ENCODE measurements at places on chromosomes 6 and 20.

DNA sequence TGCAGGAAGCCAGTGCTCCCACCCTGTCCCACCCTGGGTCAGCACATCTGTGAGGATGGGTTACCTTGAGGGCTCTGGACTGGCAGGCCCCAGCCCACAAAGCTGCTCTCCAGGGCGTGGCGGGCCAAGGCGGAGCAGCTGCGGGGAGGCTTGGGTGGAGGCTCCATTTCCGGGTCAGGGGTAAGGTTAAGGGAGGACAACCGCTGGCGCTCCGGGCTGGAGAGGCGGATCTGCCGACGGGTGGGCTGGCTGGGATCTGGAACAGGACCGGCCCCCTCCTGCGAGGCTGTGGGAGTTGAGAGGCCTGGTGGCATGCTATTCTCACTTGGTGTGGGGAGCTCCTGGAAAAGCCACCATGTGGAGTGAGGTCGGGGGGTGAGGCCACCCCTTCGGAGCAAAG lies 5.5 kb downstream of the SMPD2 start:
- DNase-seq = no peak

DNA sequence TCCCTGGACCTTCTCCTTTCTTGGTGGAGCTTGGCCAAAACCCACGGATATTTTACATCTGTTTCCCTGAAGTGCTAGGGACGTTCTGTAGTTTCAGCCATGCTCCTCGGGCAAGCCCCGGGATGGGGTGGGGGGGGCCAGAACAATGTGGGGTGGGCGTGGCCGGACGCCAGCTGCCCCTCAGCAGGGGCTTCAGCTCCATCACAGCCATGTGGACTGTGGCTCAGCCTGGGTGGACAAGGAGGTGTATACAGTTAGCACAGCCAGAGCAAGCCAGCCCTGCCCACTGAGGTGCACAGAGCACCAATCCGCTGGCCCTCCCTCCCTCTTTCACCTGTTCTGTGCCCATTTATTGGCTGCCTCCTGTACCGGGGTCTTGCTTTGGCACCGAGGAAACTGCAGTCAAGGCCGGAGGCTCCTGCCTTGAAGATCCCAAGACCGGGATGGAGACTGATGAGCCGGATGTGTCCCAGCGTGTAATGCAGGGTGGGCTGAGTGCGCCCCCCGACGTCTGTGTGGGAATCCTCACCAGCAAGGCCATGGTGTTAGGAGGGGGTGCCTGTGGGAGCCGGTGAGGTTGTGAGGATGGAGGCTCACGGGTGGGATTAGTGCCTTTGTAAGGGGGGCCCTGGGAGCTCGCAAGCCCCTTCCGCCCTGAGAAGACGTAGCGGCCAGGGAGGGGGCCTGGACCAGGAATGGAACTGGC lies 28.0 kb downstream of the FRMD1 start:
- peak; percentile 31 for DNase-seq

GRCh38 chr6:119575721-119576120 lies 226.2 kb upstream of the MAN1A1 start:
- DNase-seq = peak; percentile 82

GRCh38 chr20:51431321-51431720 lies 111.2 kb downstream of the NFATC2 start:
- no peak for DNase-seq

DNA sequence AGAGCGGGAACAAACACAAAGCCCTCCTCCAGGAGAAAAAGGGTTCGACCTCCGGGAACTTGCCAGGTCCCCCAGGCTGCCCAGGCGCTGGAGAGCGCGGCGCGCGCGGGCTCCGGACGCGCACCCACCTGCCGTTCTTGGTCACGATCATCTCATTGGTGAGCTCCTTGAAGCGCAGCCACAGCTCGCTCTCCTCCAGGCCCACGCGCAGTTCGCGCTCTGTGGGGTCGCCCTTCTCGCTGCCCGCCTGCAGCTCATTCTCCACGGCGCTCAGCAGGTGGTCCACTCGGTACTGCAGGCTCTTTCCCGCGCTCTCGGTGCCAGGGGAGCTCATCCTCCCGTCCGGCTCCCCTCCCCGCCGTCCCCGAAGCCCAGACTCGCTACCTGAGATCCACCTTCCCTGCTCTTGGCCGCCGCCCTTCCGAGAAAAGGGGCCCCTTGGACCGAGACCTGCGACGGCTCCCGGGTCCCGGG lies 356 bp downstream of the TBXT start:
- no peak for DNase-seq

DNA sequence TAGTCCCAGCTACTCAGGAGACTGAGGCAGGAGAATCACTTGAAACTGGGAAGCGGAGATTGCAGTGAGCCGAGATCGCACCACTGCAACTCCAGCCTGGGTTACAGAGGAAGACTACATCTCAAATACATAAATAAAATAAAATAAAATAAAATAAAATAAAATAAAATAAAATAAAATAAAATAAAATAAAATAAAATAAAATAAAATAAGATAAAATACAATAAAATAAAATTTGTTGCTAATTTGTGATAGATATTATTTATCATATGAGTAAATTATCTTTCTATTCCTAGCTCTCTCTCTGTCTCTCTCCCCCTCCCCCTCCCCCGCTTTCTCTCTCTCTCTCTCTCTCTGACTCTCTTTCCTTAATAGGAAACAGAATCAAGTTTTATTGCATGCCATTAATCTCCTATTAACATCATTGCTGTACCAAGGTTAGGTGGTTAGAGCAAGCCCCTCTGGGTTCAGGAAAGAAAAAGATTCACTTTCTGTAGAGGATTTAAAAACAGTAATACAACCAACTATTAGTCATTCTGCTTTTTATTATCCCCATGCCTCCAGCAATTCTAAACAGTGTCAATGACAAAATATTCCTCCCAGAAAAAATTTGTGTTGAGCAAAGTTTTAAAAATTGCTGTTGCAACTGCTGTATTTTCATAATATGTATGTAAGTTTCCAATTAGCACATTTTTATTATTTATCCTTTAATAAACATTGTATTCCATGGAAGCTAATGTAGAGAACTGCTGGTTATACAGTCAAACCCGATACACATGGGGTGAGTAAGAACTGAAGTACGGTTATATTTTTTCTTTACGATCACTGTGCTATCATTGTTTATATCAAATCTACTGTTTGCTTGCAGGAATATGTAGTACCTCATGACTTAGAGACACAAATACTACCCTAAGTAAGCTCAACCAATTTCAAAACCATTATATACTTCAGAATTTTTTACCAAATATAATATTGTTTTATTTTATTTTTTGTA lies 22.1 kb downstream of the BMP5 start:
- DNase-seq = no peak

DNA sequence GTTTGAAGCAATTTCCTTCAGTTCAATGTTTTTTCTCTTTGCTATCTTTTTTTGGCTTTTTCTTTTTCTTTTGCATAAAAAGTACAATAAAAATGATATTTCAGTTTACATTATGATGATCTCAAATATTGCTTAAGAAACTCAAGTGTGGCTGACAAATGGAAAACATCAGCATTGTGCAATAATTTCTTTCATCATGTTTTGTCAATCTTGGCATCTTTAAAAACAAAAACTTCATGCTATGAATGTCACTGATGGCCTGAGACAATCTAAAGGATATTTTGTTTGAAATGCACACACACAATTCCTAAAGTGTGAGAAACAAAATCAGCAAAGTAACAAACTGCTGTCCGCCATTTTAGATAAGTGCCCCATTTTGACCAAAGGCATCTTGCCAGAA lies 13.9 kb upstream of the MTCL3 start:
- no peak for DNase-seq

DNA sequence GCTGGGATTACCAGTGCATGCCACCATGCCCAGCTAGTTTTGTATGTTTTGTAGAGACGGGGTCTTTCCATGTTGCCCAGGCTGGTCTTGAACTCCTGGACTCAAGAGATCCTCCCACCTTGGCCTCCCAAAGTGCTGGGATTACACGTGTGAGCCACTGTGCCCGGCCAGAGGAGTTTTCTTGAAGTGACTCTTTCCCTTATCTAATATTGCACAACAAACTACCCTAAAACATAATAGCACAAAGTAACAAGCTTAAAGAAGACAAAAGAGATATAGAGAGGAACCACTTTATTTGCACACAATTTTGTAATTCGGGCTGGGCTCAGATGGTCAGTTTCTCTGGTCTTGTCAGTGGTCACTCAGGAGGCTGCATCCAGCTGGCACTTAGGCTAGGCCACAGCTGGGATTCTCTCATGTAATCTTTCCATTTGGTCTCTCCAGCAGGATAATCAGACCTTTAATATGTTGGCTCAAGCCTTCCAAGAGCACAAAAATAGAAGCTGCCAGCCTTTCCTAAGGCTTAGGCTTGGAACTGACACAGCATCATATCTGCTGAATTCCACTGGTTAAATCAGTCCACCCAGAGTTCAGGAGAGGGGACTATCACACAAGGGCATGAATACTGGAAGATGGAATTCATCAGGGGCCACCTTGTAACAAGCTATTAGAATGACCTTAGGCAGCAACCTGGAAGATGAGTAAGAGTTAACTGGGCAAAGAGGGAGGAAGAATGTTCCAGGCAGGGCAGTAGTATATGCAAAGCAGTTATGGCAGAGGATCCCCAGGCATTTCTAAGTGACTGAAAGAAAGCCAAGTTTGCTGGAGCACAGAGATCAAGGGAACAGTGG lies 56.7 kb upstream of the PNRC1 start:
- DNase-seq = peak; percentile 42

DNA sequence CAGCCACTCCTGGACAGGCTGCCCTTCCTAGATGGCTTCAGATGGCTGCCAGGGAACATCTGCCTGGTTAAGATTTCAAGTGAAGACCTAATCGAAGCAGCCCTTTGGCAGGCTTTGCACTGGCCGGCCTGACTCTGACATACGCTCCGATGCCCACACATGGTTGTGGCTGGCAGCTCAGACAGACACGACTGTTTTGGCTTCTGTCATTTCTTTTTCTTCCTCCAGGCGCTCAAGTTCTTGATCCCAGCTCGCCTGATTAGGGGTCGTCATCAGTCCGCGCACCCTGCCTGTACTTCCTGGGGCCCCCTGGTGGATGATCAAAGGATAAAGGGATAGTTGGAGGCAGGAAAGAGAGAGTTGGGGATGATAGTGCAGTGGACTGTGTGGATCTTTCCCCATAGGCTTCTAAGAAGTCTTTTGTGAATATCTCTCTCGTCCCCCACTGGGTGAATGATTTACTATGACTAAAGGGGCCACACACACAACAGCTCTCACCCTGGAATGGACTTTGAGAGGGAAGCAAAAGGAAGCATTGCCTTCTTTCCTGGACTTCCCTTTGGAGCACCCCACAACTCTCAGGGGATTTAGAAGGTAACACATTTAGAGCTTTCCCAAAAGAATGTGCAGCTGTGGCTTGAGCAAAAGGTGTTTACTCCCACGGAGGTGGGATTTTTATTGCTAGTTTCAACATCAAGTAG lies 21.4 kb upstream of the TRAM2 start:
- peak; percentile 82 for DNase-seq

- DNase-seq = no peak
Observed at GRCh38 chr6:78995946-78996345, 82.1 kb downstream of the PHIP start.

DNA sequence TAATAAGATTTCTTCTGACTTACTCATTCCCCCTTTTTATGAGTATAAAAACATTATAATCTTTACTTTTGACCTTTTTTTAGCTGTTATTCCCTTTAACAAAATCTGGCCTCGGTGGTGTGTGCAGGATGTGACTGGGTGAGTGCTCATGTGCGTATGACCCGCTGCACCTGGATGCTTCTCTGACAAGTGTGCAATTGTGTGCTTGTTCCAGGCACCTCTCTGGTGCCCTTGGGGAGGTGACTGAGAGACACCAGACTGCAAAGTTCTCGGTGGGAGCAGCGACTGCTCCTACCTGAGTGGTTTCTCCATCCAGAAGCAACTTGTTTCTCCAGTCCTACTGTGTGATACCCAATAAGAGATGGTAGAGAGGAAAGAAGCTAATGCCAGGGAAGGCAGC lies 65.0 kb downstream of the ISM1 start:
- DNase-seq = no peak

DNA sequence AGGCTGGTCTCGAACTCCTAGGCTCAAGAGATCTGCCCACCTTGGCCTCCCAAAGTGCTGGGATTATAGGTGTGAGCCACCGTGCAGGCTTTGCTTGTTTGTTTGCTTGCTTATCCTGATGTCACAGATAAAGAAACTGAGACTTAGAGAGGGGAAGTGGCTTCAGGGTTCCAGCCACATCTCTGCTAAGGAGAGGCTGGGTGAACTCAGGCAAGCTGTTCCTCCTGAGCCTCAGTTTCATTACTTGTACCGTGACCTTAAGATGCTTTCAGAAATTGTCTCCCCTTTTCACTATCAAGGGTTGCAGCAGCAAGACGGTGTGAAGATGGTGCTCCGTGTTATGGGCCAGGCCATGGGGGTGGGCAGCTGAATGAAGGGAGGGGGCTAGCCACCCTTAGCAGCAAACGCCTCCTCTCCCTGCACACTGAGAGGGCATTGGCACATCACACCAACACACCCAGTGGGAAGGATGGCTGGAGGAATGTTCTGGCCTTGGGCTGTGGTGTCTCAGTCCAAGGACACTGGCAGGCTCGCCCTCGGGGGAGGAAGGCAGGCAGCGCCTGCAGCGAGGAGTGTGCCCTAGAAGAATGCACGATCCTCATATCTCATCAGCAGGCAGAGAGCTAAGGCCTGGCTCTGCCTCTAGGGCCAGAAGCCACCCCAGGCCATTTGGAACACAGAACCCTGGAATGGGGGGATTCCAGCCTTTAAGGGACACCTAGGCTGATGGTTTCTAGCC lies 48.2 kb upstream of the TLDC2 start:
- no peak for DNase-seq

- DNase-seq = no peak
Observed at GRCh38 chr6:144653885-144654505, 368.9 kb downstream of the UTRN start.

- DNase-seq = no peak
Observed at GRCh38 chr6:23601811-23602345, 524.1 kb upstream of the NRSN1 start.

GRCh38 chr6:150874179-150874578 lies 8.7 kb downstream of the MTHFD1L start:
- no peak for DNase-seq

- no peak for DNase-seq
Observed at GRCh38 chr6:70395301-70395672, 18.0 kb upstream of the FAM135A start.

- DNase-seq = no peak
Observed at GRCh38 chr6:147750413-147750812, 241.9 kb downstream of the SAMD5 start.

GRCh38 chr20:34240693-34241615 lies at the start of gene ASIP:
Gene ASIP, plus strand, starts transcription at chr20:34241423. Its CDS starts 18,952 bp downstream, at chr20:34260375.
- no peak for DNase-seq

- DNase-seq = no peak
Observed at GRCh38 chr20:51470907-51471411, 71.6 kb downstream of the NFATC2 start.

DNA sequence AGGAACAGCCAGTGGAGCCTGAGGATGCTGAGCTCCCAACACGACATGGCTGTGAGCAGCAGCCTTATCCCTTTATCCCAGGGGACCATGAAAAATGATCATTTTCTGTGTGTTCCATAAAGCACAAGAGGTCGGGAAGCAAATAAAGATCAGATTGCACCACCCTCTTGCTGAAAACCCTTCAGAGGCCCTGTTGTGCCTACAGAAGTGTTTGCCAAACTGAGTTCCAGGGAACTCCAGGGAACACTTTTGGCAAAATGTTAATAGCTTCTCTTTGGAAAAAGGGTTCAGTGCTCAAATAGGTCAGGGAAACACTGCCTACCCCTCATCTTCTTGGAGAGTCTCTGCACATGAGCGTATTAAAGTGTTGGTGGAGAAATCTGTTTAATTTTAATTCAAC lies 24.4 kb downstream of the ARMC2 start:
- no peak for DNase-seq

GRCh38 chr6:89611666-89612065 lies 26.9 kb downstream of the LYRM2 start:
- DNase-seq = peak; percentile 60
